Activated CD8-positive, alpha-beta T cell treated with anti-CD3 and anti-CD28 coated beads for 36 hours (primary cell): ENCODE measurements at places on chromosomes 5 and 9.

DNA sequence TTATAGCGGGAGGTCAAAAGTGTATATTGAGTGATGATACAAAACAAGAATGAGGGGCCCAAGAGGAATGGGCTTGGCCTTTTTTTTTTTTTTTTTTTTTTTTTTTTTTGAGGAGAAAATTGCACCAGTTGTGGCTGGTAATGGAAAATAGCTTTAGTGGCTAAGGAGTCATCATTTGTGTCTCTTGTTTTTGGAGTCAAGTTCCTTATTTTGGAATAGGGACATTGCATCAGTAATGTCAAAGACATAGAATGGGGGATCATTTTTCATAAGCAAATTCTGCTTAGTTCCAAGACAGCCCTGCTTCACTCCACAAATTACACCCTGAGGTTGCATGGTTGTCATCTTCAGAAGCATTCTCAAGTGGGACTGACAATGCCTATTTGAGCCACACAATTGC, 137.4 kb downstream of the STK32A start:
- H3K4me3 ChIP-seq, result no peak overlapping the region
- no peak overlapping the region for H3K27ac ChIP-seq
- H3K27me3 ChIP-seq, result no peaks in the 10 kb centered on the region
- no peaks in the 10 kb centered on the region for H3K4me1 ChIP-seq
- DNase-seq, result no peak

GRCh38 chr5:125134216-125135081, 388.0 kb upstream of the ZNF608 start:
- DNase-seq, result no peak
- no peaks in the 10 kb centered on the region for H3K27me3 ChIP-seq
- no peak overlapping the region for H3K4me3 ChIP-seq
- no peak overlapping the region for H3K27ac ChIP-seq
- H3K36me3 ChIP-seq, result no peaks in the 10 kb centered on the region
- no peaks in the 10 kb centered on the region for H3K4me1 ChIP-seq

- peaks cover 23% of the 10 kb centered on the region for H3K4me1 ChIP-seq
- H3K4me3 ChIP-seq, result peak overlapping the region; percentile 87
- no peaks in the 10 kb centered on the region for H3K36me3 ChIP-seq
- peaks cover 3% of the 10 kb centered on the region for H3K27me3 ChIP-seq
- DNase-seq, result no peak
Observed at GRCh38 chr5:81751836-81752643, 1.1 kb upstream of the SSBP2 start.

DNA sequence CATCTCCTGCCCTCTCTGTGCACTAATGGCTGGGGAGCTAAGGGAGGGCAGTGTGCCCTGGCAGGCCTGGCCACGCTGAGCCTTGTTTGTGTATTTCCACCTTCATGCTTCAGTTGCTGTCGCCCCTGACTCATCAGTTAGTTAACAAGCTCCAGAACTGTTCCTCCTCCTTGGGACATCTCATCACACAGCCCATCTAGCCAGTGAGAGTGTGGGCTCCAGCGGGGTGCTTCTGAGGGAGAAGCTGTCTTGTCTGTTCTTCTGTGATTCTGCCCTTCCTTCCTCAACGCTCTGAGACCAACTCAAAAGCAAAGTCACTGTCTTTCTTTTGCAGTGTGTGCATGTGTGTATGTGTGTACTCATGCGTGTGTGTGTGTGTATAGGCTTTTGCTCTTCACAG, 58.3 kb upstream of the CPEB4 start:
- no peaks in the 10 kb centered on the region for H3K36me3 ChIP-seq
- DNase-seq, result no peak
- no peaks in the 10 kb centered on the region for H3K4me1 ChIP-seq
- H3K4me3 ChIP-seq, result no peak overlapping the region
- no peak overlapping the region for H3K27ac ChIP-seq

GRCh38 chr5:81265101-81265500, 32.0 kb downstream of the CKMT2 start:
- DNase-seq, result no peak
- H3K36me3 ChIP-seq, result peaks cover 21% of the 10 kb centered on the region
- no peak overlapping the region for H3K27ac ChIP-seq
- H3K4me3 ChIP-seq, result no peak overlapping the region
- no peaks in the 10 kb centered on the region for H3K27me3 ChIP-seq

- no peaks in the 10 kb centered on the region for H3K36me3 ChIP-seq
- no peak overlapping the region for H3K4me3 ChIP-seq
- H3K27me3 ChIP-seq, result peaks cover 11% of the 10 kb centered on the region
- no peaks in the 10 kb centered on the region for H3K4me1 ChIP-seq
Observed at GRCh38 chr5:73901043-73901442, 275.0 kb downstream of the ARHGEF28 start.
